ENCODE measurements at places on chromosomes 1 and 21.

GRCh38 chr1:109712321-109712864 is 342 bp downstream of the GSTM5 start:
- no peak for DNase-seq

DNA sequence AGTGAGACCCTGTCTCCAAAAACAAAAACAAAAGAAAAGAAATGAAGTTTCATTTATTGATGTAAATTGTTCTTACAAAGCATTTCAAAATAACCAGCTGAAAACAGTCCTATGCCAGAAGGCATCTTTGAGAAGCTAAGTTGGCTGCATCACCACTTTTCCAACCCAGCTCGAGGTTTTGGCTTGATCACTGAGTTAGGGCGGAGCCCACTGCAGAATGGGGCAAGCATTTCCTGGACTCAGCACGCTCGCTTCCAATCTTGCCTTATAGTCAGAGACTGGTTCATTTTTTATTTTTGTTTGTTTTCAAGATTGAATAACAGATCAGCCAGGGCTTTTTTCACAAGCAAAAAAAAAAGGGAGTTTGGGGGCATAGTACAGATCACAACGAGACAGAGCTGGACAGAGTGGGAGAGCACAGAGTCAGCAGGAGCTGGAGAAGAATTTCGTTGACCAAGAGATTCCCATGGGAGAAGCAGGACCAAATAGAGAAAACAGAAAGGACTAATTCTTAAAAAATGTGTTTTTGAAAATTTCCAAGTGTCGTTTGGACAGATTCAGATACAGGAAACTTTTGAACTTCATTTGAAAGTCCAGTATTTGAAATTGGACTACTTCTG is 23.5 kb upstream of the COL6A1 start:
- DNase-seq, result no peak

- no peak for DNase-seq
Observed at GRCh38 chr1:39654291-39654690, 14.8 kb upstream of the HEYL start.

- no peak for DNase-seq
Observed at GRCh38 chr1:59186656-59187055, 110.2 kb upstream of the FGGY start.

- no peak for DNase-seq
Observed at GRCh38 chr21:37164742-37165141, 91.7 kb downstream of the TTC3 start.

DNA sequence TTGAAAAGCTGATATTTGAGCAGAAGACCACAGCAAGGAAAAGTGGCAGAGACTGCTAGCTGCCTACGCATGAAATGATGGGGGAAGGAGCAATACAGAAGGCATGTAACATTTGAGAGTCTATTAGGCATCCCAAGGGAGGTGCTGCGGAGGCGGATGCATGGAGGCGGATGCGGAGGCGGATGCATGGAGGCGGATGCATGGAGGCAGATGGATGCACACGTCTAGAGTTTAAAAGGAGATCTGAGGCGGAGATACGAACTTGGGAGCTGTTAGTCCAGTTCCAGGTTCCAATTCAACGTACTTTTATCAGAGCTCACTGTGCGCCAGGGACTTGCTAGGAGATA is 744 bp upstream of the DDX20 start:
- no peak for DNase-seq

All from stimulated activated CD8-positive, alpha-beta memory T cell treated with anti-CD3 and anti-CD28 coated beads, Interleukin-7, amount 100 ng/mL, for 1 hour (primary cell).